Mucosa of gallbladder (tissue), 1 donor: ENCODE measurements at places on chromosomes 1 and 21.

DNA sequence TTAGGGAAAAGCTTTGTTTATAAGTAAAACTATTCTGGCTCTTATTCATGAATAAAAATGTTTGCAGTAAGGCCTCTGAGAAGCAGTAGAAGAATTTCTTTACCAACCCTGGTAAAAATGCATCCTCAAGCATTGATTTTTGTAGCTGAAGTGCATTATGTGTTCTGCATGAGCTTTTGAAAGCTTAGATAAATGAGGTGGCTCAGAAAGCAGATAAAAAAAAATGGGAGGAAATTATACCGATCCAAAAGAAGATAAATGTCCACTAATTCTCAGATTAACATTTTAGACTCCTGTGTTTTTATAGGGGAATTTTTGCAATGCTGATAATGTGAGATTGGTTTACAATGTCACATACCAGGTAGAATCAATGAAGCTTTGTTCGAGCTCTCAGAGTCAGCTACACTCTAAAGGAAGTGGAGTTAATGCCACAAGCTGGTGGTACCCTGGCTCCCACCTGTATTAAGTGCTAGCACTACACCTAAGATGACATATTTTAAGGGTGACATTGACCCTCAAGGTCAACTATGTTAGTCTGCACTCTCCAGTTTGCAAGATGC is 85.5 kb upstream of the SELENON start:
- no peak for DNase-seq

DNA sequence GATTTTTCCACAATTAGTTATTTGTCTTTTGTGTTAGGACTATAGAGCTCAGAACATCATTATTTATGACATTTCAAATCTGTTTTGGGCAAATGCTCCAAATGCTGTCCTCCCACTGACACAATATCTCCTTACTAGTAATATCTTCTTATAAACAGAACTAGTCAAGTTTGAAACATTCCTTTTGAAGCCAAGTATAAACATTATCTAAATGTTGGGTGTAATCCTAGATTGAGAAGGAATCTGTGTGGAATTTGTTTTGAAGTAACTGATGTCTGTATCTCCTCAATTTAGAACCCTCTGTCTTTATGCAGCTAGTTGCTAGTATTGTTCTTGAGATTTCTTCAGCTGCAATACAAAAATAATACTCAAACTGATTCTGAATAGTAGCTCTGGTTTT is 28.5 kb upstream of the PAXBP1 start:
- no peak for DNase-seq

DNA sequence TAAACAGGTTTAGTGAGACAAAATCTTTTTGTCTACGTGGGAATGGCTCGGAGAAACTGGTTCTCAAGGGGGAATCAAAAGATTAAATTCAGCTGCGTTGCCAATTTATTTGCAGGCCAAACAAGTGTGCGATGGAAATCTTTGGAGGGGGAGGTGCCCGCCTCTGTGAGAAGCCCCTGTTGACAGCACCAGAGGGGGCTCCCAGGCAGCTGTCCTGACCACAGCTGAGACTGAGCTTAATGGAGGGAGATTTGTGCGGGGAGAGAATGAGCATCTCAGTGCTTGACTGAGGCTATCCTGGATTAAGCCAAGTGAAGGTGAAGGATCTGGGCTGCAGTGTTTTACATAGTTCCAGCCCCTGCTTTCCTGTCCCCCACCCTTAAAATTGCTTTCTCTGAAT is 169.7 kb downstream of the ATG4C start:
- no peak for DNase-seq

DNA sequence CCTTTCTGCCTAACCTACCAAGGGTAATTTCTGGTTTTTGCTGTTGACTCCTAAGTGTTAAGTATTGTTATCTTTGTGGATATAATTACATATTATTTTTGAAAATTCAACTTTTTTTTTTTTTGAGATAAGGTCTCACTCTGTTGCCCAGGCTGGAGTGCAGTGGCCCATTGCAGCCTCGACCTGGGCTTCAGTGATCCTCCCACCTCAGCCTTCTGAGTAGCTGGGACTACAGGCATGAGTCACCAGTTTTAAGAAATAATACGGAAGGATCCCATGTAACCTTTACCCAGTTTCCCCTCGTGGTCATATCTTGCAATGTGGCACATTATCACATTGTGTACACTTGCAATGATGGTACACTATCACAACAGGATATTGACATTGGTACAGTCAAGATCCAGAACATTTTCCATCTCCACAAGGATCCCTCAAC is 3.1 kb downstream of the CHD1L start:
- no peak for DNase-seq

GRCh38 chr1:195785830-195786229 is 822.4 kb downstream of the KCNT2 start:
- DNase-seq: no peak

DNA sequence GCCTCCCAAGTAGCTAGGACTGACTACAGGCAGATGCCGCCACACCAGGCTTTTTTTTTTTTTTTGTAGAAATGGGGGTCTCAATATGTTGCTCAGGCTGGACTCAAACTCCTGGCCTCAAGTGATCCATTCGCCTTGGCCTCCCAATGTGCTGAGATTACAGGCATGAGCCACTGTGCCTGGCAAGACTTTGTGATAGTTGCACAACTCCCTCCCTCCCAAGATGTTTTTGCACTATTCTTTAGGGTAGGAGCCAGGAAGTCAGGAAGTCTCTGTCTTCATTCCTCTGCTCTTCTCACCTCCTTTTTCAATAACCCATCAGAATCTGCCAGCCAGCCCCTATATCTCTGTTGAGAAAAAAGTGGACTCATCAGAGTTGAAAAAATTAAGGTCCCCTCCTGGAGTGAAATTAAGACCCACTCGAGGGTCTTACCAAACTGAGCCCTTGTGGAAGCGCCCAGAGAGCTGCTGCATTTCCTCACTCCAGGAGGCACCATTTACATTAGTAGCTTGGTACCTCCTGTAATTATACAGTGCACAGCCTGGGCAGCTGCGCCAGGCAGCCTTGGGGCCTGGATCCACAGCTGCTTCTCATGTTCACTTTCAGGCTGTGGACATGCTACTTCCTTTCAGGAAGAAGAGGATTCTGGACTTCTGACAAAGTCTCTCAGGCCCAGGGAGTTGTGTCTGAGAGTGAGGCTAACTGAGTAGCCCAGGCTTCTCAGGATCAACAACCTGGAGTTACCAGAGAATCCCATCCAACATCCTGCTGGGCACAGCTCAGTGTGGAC is 24.0 kb downstream of the TCEA3 start:
- DNase-seq: no peak

DNA sequence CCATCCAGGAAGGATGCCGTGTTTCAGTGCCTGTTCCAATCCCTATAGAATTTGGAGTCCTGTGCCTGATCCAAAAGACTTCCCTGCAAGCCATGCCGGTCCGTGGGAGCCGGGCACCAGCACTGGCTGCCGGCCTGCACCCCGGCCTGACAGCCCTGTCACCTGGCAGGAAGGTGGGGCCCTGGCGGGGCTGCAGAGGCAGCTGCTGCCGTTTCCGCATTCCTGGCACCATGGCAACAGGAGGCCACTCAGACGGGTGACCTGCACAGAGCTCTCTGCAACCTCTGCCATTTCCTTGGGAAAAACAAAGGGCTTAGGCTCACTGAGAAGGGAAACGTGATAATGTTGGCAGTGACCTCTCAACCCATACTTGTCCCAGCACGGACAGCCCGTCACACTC is 63.2 kb upstream of the TMEM51 start:
- DNase-seq: peak; percentile 87

DNA sequence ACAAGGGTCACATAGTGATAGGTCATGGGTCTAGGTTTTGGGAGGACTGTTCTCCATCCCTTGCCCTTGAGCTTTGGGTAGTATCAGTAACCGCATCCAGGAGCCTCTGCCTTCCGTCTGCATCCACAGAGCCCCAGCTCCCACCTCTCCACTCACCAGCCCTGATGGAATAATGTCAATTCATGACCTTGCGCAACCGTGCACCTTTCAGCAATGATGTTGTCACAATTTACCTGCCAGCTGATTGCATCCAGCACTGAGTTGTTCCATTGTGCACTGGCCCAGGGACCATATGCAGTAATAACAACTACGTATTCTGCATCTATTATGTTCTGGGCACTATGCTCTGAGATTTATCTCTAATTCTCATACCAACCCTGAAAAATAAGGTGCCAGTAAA is 1.4 kb downstream of the CAPN8 start:
- DNase-seq: no peak

DNA sequence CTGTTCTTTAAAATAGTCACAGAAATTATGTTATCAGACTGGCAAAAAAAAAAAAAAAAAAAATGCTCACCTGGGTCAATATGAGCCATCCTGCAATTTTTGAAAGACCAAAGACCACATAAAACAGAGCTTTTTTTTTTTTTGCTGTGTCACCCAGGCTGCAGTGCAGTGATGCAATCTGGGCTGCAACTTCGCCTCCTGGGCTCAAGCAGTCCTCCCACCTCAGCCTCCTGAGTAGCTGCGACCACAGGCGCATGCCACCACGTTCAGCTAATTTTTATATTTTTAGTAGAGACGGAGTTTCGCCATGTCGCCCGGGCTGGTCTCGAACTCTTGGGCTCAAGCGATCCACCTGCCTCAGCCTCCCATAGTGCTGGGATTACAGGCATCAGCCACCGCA is 62.8 kb downstream of the RGS13 start:
- DNase-seq: no peak

GRCh38 chr1:155080312-155081228 is 1.9 kb downstream of the EFNA3 start:
- no peak for DNase-seq

GRCh38 chr1:84711121-84711520 is 20.9 kb upstream of the SSX2IP start:
- DNase-seq: no peak

- DNase-seq: no peak
These were observed 1528.0 kb downstream of the BRINP3 start for GRCh38 chr1:188949701-188950100.

- DNase-seq: no peak
These were observed 41.2 kb upstream of the RIPK4 start for GRCh38 chr21:41808094-41808493.

DNA sequence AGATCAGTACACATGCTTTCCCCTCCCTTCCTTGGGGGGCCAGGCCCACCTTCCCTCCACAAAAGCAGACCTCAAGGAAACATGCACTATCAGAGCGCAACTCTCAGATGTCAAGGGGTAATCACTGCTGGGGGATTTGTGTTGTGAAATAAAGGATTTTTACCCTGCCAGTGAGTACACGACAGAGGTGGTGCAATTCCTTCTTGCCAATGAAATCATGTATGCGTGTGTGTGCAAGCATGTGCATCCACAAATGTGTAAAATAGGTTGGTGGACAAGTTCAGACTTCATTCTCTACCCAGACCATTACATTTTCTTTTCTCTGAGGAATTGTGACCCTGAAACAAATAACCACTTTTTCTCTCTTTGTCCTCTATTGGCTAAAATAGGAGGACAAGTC is 9.8 kb upstream of the NOS1AP start:
- DNase-seq: no peak

GRCh38 chr1:234330843-234331215 is 42.4 kb upstream of the COA6 start:
- no peak for DNase-seq

GRCh38 chr1:1132042-1132950 is 16.4 kb upstream of the C1orf159 start:
- peak; percentile 67 for DNase-seq

DNA sequence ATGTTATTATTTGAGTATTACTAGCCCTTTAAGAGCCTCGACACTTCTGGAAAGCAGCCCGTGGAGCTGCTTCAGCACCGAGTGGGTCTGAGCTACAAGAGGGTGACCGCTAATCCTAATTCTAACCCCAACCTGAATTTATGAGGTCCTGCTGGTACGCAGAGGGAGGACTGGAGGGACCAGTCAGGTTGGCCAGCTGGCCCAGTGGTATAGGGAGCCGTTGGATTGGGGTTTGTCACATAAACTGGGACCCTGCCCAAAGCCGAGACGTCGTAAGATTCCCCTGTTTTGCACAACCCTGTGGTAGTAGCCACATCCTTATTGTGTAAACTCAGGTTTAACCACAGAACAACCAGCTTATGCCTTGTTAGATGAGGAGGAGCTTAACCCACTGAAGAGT is 60.8 kb upstream of the F3 start:
- DNase-seq: peak; percentile 31

- no peak for DNase-seq
These were observed 7.1 kb downstream of the PTGFRN start for GRCh38 chr1:116916533-116917445.

- DNase-seq: peak; percentile 89
These were observed 4.9 kb downstream of the MTHFR start for GRCh38 chr1:11800756-11801433.

- no peak for DNase-seq
These were observed 7.4 kb downstream of the H3-3A start for GRCh38 chr1:226069811-226070489.

- no peak for DNase-seq
These were observed 1074.5 kb downstream of the PLA2G4A start for GRCh38 chr1:187903223-187903622.

DNA sequence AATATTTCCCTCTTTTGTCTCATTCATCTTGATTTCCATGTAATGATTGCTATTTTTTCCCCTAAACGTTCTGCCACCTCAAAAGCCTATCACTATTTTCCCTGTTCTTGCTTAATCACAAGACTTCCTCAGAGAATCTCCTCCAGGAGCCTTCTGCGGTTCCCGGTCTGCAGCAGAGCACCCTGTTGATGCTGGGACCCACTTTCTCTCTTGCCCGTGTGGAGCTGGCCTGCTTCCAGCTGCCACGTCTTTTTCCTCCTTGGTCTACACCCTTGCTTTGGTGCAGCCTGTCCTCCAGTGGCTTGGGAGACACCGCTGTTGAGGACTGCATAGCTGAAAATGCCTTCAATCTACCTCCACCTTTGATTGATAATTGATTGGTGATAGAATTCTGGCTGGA is 70.0 kb upstream of the COA6 start:
- no peak for DNase-seq

DNA sequence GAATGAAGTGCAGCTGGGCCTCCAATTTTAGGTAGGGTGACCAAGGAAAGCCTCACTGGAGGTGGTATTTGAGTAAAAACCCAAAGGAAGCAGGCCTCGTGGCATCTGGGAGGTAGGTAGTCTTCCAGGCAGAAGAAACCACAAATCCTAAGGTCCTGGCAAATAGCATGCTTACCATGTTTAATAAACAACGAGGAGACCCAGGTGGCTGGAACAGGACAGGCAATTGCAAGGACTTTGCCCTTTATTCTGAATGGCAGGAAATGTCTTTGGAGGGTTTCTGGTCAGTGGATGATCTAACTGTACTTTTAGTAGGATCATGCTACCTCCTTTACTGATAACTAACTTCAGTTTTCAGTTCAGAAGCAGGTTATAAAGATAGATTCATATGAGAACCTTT is 52.2 kb downstream of the EPB41 start:
- DNase-seq: peak; percentile 38
